ENCODE measurements at places on chromosomes 16 and 17.

- no peak for DNase-seq
Measured at GRCh38 chr17:62140836-62141235, 75.8 kb upstream of the MED13 start.

DNA sequence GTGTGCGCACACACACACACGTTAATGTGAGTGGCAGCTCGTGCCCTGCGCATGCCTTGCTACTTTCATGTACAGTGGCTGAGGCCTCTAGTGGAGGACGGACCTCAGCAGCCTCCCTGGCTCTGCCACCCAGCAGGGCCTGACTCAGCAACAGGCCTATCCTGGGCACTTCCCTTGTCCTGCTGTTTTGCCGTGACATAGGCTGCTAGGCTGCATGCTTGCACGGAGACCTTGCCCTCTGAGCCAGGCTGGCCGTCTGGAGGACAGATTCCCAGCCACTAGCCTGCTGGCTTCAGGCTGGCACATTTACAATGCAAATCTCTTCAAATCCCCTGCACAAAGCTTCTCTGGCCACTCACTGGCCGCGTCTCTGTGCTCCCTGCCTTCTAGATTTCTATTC lies 9.5 kb downstream of the RNF213 start:
- no peak for DNase-seq

DNA sequence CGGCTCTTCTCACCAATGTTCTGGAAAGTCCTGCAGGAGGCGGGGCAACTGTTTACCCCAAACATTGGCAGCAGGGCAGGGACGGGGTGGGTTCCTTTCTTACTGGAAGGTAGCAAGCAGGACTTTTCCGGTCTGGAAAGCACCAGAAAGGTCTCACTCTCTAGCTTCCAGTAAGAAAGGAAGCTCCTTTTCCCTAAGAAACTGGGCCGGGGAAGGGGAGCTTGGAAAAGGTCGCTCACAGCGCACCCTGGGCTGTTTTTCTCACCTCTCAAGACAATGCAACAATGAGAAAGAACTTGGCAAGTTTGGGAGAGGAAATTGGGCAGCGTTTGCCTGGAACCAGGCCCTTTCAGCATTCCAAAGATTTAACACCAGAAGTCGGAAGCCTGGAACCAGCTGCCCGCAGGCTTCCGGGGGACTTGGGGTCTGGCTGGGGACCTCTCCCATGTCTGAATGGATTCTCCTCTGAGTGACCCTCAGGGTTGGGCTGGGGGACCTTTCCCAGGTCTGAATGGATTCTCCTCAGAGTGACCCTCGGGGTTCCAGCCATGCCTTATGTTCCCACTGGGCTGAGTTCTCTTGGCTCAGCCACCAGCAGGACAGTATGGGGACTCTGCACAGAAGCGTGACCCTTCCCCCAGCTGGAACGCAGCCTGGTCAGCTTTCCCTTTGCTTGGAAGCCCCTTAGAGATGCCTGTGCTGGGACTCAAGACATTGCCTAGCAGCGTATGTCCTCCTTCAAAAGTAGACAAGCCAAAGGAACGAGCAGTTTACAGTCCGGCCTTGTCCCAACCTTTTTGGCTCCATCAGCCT lies 166.5 kb upstream of the PLCG2 start:
- no peak for DNase-seq

GRCh38 chr16:4157376-4157825 lies 41.2 kb upstream of the ADCY9 start:
- no peak for DNase-seq

DNA sequence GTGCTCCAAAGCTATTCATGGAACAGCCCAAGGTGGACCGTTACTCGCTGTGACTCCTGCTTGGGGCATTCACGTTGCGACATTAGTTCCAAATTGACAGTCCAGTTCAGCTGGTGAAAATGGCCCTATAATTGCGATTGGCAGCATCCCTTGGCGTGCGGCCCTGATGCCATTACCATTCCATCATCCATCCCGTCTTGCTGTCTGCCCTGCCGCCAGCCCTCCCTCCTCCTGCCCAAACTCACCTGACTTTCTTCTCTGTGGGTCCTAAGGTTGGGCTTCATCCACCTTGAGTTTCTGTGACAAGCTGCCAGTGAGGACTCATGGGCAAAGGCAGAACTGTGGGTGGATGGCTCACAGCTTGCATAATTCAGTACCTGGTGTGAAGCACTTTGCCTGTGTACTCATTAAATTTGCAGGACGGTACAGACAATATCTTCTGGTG lies 104.6 kb downstream of the RPTOR start:
- DNase-seq = no peak

Data from retina (tissue), 1 donor.